ENCODE measurements at places on chromosomes 11 and 22.

- no peak for DNase-seq
Observed at GRCh38 chr11:60914633-60915247, 782 bp downstream of the TMEM109 start.

GRCh38 chr22:22593964-22594656 is 35.0 kb upstream of the PRAME start:
- DNase-seq: peak; percentile 52

DNA sequence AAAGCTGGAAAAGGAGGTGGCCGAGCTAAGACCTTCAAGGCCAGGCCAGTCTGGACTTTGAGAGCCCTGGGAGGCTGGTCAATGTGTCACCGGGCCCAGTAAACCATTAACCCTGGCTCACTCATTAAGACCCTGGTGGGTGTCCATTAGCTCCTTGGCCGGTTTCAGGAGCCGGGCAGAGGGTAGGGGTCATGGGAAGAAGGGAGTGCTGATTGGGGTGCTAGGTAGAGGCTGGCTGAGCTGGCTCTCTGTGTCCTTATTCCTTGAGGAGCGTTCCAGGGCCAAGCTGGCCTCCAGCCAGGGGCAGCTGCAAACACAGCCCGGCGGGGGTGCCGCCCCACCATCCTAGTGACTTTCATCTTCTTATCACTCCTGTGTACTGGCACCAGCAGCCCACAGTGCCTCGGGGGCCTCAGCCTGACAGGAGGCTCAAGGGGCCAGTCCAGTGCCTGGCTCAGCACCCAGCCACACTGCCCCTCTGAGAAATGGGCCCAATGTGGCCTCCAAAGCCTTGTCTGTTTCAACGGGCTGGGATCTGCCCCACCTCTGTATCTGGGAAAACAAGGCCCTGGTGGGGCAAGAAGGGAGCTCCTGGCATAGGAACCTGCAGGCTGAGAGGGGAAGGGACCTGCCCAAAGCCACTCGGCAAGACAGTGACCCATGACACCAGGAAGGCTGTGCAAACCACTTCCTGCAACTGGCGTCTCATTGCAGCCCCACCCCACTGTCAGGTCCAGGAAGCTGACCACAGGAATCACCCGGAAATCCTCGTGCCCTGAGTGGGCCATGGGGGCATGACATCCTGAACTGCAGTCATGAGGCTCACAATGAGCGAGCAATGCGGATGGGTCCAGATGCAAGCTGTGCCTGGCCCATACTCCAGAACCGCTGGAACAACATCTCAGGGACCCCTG is 15.1 kb upstream of the RGL4 start:
- DNase-seq: peak; percentile 22

- DNase-seq: peak; percentile 8
Observed at GRCh38 chr11:94574193-94574961, 7.2 kb downstream of the PIWIL4 start.

DNA sequence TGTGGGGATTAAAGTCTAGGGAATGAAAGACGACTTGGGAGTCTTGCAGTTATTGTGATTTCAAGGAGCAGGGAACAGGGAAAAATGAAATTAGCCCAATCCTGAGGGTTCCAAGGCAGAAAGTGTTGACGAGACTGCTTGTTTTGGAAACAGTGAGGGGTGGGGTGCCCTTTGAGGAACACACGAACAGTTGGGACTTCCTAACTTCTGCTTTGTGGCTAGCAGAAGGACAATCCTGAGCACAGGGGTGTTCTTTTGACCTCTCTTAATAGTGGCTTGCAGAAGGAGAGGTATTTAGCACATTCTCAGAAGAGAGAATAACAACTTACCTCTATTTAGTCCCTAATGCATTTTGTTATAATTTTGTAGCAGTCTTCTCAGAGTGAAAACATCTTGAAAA is 545.9 kb upstream of the ARHGAP42 start:
- DNase-seq: no peak

Measured in CD4-positive, alpha-beta T cell treated with Interferon gamma for 1 hour (primary cell).